Thoracic aorta (tissue), 2 donors: ENCODE measurements at places on chromosomes 12 and 14. TPM values are rescaled to one million over a fixed set of nuclear protein-coding genes. Genes with fewer than 3 reads are reported as not detected.

DNA sequence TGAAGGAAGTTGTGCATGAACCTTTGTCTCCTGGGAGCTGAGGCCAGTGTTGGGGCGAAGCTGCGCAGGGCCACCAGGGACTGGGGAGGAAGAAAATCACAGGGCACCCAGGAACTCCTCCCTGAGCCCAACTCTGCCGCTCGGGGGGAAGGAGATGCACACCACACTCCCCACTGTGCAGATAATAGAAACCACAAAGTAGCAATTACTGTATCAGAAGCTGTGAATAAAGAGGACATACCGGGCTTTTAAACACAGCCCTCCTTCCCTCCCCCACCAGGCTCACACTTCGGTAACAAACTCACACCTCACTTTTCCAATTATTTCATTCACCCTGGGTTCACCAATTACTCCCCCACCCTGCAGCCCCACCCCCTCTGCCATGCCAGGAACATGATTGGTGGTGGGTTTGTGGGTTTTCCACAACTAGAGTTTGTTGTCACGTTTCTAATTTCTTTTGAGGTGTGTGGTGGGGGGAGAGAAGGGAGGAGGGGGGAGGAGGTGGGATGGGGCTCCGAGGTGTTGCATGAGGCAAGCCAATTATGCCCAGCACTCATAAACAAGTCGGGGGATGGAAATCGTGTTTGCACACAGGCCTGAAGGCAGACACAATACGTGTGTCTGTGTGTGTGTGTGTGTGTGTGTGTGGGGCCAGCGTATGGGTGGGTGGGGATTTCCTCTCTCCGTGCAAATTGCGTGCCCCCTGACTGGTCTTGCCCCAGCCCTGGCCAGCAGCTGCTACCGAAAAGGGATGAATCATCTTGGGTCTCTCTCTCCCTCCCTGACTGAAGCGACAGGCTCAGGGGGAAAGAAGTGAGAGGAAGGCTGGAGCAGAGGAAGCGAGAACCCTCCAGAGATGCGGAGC, 103.3 kb downstream of the RBM19 start:
- DNase-seq, result no peak

GRCh38 chr12:124390442-124391097, 95.7 kb downstream of the RFLNA start:
- DNase-seq, result no peak

GRCh38 chr14:24194186-24194872, 912 bp downstream of the TM9SF1 start:
- no peak for DNase-seq

DNA sequence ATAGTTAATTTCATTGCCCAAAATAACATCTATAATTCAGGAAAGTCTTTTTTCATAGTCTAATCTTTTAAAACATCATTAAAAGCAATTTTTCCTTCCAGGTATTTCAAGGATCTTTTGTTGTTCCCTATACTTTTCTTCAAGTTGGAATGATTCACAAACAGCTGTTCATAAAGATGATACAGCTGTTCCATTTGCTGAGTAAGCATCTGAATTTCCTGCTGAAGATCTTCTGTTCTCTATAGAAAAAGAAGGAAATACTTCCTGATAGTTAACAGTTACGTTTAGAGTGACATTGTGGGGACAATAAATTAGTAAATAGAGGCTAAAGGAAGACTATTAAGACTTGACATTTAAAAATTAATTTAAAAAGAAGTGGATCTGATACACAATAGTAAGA, 30.3 kb upstream of the ESR2 start:
- DNase-seq, result no peak

Gene LMNTD1
- total RNA-seq, result not detected

- no peak for DNase-seq
Measured at GRCh38 chr14:42565556-42565955, 958.9 kb downstream of the LRFN5 start.

Gene KRT71
- not detected for total RNA-seq

GRCh38 chr14:64541261-64541971, 875 bp downstream of the HSPA2 start:
- DNase-seq, result no peak
